ENCODE measurements at places on chromosomes 5 and 9.

DNA sequence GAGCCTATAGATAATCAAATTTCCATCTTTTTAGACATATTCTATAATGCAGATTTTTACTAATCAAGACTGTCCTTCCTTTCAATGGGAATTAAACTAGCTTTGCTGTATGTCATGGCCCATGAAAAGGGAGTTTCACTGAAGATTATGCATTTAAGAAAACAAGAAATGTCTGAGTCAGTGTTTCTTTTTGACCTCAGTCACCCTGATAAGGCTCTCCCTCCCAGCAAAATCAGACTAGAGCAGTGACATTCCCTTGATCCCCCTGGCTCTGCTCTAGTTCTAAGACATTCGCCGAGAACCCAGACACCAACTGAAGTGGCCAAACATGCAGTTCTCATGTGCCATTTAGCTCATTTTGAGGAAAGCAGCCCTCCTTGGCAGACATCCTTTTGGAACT, 442.0 kb downstream of the ACTL7B start:
- DNase-seq: no peak

- no peak for DNase-seq
Observed at GRCh38 chr9:104494808-104495207, 9.3 kb upstream of the OR13F1 start.

DNA sequence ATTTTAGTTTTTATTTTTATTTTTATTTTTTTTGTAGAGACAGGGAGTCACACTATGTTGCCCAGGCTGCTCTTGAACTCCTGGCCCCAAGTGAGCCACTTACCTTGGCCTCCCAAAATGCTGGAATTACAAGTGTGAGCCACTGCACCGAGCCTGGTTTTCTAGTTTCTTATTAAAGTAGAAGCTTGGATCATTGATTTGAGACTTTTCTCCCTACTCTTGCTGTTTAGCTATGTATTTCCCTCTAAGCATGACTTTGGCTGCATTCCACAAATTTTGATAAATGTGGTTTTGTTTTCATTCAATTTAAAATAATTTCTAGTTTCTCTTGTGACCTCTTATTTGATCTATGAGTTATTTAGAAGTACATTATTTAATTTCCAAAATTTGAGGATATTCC, 10.4 kb downstream of the SNX2 start:
- no peak for DNase-seq

DNA sequence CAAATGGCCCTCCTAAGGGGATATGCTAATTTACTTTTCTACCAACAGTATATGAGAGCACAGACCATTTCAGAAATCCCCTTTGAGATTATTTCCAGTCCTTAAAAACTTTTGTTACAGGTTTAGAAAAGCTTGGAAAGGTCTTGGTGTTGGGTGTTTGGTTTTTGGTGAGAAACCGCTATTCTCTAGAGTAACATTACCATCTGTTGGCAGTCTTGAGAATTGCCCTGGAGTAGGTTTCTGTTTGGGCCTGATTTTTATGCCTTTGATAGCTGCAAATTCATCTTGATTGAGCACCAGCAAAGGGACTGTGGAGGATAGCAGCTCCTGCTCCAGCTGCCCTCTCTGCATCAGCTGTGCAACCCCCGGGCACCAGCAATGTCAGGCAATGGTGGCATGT, 8.0 kb downstream of the NUDT2 start:
- no peak for DNase-seq

GRCh38 chr9:114016629-114017423, 61.3 kb downstream of the AMBP start:
- no peak for DNase-seq

DNA sequence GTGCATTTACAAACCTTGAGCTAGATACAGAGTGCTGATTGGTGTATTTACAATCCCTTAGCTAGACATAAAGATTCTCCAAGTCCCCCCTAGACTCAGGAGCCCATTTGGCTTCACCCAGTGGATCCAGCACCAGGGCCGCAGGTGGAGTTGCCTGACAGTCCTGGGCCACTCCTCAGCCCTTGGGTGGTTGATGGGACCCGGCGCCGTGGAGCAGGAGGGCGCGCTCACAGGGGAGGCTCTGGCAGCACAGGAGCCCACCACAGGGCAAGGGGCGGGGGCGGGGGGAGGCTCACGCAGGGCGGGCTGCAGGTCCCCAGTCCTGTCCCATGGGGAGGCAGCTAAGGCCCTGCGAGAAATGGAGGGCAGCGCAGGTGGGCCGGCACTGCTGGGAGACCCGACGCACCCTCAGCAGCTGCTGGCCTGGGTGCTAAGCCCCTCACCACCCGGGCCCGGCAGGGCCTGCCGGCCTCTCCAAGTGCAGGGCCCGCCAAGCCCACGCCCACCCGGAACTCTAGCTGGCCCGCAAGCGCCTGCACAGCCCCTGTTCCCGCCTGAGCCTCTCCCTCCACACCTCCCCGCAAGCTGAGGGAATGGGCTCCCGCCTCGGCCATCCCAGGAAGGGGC, 613.5 kb downstream of the TLE4 start:
- DNase-seq: no peak

- DNase-seq: no peak
Observed at GRCh38 chr5:5043346-5043745, 96.8 kb upstream of the ADAMTS16 start.

- DNase-seq: no peak
Observed at GRCh38 chr5:142168365-142168764, 59.8 kb downstream of the NDFIP1 start.

DNA sequence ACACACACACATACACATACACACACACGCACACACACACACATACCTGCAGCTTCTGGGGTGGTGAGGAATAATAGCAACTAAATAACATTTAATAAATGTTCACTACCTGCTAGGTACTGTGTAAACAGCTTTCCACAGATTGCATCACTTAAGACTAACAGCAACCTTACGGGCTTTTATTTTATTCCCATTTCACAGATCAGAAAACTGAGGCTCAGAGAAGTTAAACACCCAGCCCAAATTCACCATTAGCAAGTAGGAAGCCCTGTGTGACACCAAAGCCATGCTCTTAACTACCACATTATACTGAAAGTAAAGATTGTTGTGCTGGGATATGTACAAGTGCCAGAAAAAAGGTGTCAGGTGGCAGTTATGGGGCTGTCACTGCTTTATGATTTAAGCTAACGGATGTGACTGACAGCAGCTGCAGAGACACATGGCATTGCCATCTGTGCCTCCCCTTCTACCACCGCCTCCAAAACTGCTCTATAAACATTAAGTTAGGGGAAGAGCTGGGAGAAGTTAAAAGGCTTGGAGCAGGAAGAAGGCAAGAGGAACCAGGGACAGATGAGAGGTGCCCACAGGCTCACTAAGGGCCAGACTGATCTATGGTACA, 13.6 kb downstream of the MTMR12 start:
- no peak for DNase-seq

GRCh38 chr5:96004087-96004486, 42.4 kb upstream of the ELL2 start:
- DNase-seq: no peak

DNA sequence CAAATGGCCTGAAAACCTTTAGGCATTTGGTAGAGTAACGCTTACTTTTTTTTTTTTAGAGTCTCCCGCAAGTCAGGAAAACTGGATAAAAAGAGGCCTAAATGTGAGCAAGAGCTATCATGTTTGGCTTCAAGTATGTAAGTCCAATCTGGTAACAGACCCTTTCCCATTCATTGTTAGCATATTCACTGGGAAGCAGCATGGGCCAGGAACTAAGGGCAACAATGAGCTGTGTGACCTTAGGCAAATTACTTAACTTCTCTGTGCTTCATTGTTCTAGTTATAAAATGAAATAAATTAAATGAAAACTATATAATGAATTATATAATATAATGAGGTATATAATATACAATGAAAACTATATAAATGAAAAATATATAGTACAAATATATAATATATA, 114.3 kb upstream of the PCA3 start:
- no peak for DNase-seq

DNA sequence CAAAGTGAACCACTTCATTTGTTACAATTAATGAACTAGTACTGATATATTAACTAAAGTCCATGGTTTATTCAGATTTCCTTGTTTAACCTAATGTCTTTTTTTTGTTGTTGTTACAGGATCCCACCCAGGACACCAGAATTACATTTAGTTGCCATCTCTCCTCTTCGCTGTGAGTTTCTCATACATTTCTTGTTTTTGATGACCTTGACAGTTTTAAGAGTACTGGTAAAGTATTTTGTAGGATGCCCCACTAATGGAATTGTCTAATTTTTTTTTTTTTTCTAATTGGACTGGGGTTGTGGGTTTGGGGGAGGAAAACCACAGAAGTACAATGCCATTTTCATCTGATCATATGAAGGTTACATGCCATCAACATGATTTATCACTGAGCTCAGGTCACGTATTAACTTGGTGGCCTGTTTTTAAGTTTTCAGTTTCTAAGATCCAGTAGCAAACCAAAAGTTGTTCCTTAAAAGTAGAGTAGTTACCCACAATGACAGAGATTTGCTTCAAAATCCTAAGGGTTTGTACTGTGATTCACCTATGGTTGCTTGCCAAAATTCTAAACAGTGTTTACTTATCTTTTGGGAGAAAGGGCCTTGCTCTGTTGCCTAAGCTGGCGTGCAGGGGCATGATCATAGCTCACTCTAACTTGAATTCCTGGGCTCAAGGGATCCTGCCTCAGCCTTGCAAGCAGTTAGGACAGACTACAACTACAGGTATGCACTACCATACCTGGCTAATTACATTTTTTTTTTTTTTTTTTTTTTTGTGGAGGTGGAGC, 4.5 kb upstream of the OTULIN start:
- no peak for DNase-seq

DNA sequence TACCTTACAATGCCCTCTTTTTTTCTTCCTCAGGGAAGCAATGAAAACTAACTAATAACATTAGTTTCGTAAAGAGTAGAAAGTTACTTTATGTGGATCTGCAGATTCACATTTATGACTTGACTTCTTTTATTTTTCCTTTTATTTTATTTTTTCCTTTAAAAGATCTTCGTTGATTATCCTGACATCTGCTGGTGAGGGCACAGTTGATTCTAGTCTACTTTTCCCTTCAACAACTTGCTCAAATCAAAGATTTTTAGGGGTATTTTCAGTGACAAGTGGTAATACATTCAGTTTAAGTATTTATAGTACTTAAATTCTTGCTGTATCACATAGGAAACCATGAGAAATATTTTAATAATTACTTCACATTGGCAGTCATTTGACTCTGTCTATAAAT, 4.9 kb downstream of the EDIL3 start:
- no peak for DNase-seq

DNA sequence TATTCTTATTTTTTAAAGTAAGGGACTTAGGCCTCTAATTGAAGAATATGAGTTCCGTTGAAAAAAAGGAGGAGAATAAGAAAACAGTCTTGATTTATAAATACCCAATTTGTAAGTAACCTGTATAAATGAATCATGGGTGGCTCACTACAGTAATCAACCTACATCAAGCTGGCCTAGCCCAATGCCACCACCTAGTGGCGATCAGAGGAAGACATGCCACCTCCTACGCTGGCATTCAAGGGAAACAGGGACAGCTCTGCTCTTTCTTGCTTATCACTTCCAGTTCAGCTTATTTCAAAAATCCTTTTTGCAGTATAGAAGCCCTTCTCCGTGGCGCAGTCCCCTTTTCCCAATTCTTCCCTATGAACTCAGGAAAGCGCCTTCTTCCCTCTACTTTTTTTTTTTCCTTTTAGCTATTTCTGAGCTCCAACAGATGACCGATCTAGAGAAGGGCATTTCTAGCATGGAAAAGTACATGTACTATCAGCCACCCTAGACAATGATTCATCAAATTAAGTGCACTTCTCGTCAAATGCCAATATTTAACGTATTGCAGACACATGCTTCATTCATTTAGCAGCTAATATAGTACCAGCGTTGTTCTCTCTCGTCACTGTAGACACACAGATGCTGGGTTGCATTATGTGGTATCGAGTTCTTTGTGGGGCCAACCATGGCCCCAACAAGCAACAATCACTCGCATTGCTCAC, 28.3 kb downstream of the PTPN3 start:
- DNase-seq: peak; percentile 71

GRCh38 chr5:143717400-143717799, 94.6 kb upstream of the HMHB1 start:
- no peak for DNase-seq

GRCh38 chr9:91896513-91897121, 53.4 kb downstream of the ROR2 start:
- no peak for DNase-seq

DNA sequence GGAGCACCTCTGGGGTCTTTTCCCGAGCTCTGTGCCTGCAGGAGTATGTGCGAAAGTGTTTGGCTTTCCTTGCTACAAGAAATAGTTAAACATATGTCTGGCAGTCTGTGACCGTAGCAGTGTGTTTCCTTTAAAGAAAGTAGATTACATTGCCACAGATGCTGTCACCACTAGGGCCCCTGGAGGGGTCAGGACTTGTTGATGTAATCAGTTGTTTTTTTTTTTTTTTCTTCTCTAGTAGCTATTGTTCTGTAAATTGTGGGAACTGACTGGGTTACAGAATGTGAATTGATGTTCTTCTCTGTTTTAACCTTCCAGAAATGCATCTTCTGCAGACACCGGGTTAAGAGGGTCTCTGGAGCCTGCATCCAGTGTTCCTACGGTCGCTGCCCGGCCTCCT, 345.6 kb downstream of the KDM4C start:
- no peak for DNase-seq

DNA sequence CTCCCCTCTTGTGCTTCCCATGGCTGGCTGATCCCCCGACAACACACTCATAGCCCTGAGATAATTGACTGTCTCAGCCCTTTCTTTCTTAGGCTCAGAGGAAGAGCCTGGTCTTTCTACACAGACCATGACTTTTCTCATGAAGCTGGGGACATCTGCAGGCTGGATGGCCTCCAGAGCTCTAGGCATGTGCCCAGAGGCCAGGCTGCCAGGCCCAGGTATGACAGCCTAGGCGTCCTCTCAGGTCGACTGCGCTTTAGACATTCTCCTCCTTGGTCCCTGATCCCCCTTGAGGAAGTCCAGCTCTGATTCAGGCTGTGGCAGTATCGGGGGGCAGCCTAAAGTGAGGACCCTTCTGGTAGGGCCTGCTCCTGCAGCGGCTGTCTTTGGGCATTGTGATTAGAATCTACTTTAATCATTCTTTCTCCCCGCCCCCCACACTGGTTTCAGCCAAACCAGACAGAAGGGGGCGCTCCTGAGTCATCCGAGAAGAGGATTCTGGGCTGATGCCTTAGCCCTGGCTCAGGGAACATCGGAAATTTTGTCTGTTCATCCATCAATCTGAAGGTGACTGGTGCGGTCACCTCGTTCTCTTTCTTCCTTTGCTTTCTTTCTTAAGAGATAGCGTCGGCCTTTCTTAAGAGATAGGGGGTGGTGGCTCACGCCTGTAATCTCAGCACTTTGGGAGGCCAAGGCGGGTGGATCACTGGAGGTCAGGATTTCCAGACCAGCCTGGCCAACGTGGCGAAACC, 66.5 kb upstream of the HSPA9 start:
- DNase-seq: peak; percentile 87

DNA sequence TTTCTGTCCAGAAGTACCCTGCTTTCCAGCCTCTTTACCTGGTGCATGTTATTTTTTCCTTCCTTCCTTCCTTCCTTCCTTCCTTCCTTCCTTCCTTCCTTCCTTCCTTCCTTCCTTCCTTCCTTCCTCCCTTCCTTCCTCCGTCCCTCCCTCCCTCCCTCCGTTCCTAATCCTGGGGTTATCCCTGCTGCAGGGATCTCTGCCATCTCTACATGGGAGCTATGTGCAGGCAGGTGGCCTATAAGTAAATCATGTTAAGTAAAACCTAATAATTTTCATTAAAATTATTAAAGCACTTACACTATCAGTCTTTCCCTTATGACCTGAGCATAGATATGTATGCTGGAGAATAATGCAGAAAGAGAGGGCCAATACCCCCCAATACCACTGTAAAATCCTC, 351.9 kb downstream of the ZSWIM6 start:
- DNase-seq: no peak

GRCh38 chr5:98556712-98557111, 216.8 kb upstream of the RGMB start:
- no peak for DNase-seq

- no peak for DNase-seq
Observed at GRCh38 chr9:105502276-105502675, 54.4 kb downstream of the FSD1L start.

Data from mucosa of descending colon (tissue), 3 donors.